Motor neuron (in vitro differentiated cells): ENCODE measurements at places on chromosomes 1 and 21. TPM values are rescaled to one million over a fixed set of nuclear protein-coding genes. Genes with fewer than 3 reads are reported as not detected.

Gene WNT2B
- 3.6 and 5.4 TPM in 2 replicates for total RNA-seq

Gene VANGL1
- 11.2 and 12.2 TPM in 2 replicates for total RNA-seq

Gene TRIM63
- 1.1 TPM in 1 of 2 replicates, not detected in the other for total RNA-seq

Gene SLC25A34
- total RNA-seq: 1.1 and 1.2 TPM in 2 replicates

Gene LIPI
- total RNA-seq: not detected in 2 replicates

GRCh38 chr1:233543338-233544255 lies 70.3 kb upstream of the KCNK1 start:
- ATAC-seq: peak; percentile 100

- ATAC-seq: no peak
These were observed 7.1 kb upstream of the MAP1LC3C start for GRCh38 chr1:242005866-242006535.

GRCh38 chr1:210330279-210330866 lies 1.7 kb downstream of the HHAT start:
- ATAC-seq: no peak
